ENCODE measurements at places on chromosomes 1 and 21.

- no peak for DNase-seq
These were observed 478 bp downstream of the RIT1 start for GRCh38 chr1:155910621-155911121.

- no peak for DNase-seq
These were observed 5.5 kb upstream of the SMG7 start for GRCh38 chr1:183466781-183467180.

- DNase-seq = no peak
These were observed 42.0 kb downstream of the EEIG2 start for GRCh38 chr1:108601708-108602410.

GRCh38 chr1:114289306-114289705 lies 135.6 kb upstream of the SYT6 start:
- no peak for DNase-seq

DNA sequence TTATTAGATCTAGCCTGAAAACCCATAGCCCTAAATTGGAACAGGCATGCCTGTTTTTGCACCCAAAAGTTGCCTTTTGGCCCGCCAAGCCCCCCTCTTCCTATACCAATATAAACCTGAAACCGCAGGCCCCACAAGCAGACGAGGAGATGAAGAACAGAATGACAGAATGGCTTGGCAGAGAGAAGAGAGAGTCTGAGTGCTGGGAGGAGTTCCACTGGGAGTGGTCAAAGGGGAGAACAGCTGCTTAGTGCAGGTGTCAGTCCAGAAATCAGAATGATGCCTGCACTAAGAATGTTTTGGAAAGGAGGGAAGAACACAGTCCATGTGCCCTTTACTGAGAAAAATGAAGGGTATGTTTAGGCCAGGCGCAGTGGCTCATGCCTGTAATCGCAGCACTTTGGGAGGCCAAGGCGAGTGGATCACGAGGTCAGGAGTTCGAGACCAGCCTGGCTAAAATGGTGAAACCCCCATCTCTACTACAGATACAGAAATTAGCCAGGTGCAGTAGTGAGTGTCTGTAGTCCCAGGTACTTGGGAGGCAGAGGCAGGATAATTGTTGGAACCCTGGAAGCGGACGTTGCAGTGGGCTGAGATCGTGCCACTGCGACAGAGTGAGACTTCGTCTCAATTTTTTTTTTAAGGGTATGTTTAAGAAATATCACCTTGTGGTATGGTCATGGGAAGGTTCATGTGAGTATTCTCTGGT lies 9.4 kb downstream of the DYRK1A start:
- DNase-seq = no peak

DNA sequence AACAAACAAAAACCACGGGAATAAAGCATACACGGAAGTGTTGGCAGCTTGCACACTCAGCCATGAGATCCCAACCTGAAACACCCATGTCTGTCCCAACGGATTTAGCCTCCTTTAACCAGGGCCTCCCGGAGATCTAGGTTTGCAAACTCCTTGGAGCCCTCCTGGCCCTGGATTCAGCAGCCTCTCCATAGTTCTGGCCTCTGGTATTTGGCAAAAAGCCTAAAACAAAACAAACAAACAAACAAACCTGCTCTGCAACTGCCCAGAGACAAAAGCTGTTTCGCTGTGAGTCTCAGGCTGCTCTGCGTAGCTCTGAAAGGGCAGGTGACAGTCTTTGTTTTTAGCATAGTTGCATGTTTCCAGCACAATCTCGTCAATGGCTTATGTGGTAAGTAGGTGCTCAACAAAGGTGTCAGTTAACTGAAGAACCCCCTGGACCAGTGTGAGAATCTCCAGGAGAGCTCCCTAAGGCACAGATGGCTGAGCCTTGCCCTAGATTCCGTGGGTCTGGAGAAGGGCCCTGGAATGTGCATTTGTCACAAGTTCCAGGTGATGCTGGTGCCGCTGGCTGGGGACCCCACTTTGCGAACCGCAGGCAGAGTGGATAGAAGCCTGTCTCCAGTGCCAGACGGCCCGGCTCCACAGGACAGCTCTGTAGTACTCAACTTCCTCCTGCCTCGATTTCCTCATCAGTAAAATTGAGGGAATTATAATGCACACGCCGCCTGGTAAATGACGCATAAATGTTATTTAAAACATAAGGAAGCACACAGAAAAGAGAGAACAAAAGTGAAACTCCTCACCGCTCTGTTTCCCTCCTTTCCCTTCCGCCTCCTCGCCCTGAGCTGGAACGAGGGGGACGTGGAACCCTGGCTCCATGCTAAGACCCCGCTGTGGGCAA lies 86.2 kb downstream of the RIPK4 start:
- DNase-seq = no peak

DNA sequence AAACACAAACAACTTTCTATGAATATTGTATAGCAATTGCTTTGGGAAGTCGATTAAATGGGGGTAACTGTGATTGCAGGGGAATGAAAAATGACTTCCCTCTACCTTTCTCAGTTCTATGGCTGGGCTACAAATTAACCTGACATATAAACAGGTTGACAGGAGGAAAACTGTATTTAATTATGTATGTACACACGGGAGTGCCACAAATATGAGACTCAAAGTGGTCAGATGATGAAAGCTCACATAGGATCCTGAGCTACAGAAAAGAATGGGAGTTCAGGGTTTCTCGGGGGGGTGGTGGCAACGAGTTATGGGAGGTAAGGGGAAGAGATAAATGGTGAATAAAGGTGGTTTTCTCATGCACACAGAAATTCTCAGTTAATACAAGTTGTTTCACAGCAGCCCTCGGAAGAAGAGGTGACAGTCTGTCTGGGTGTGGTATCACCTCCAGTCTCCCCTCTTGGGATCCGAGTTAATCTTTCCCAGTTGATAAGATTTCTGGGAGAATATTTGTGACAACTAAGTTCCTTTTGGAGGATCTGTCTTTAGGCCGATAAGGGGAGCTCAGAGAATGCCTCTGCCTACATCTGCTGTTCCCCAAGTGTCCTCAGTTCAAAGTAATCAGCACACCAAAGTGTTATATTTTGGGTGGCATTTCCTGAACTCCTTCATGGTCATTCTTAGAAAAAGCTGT lies 26.3 kb downstream of the GADD45A start:
- DNase-seq = no peak

DNA sequence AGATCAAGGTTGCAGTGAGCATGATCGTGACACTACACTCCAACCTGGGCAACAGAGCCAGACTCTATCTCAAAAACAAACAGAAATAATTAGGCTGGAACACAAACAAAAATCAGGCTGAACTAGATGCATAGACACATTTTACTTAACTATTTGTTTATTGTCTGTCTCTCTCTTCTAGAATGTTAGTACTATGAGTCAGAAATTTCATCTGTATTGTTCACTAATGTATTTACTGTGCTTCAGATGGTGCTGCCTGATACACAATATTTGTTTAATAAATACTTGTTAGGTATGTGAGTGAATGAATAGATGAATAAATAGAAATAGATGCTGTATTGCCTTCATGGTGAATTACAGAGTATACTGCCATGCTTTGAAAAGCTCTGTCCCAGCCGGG lies 6.0 kb upstream of the LIN28A start:
- no peak for DNase-seq

Measured in fibroblast of skin of left biceps (primary cell).